ENCODE measurements at places on chromosomes 1 and 21. TPM values are rescaled to one million over a fixed set of nuclear protein-coding genes. Genes with fewer than 3 reads are reported as not detected.

The RGS16 gene
- total RNA-seq: 5.8 TPM

The S100A9 gene
- 19.1 TPM for total RNA-seq

The PFKFB2 gene
- 17.9 TPM for total RNA-seq

The CFHR2 gene
- total RNA-seq: not detected

The LRRC71 gene
- 0.23 TPM for total RNA-seq

The USH2A gene
- total RNA-seq: 0.03 TPM

The AGBL4 gene
- 0.52 TPM for total RNA-seq

The OR2L3 gene
- not detected for total RNA-seq

The INAVA gene
- 152 TPM for total RNA-seq

The CNTN2 gene
- total RNA-seq: 0.78 TPM

- no peak for DNase-seq
Observed at GRCh38 chr1:41957568-41957967, 38.8 kb upstream of the HIVEP3 start.

DNA sequence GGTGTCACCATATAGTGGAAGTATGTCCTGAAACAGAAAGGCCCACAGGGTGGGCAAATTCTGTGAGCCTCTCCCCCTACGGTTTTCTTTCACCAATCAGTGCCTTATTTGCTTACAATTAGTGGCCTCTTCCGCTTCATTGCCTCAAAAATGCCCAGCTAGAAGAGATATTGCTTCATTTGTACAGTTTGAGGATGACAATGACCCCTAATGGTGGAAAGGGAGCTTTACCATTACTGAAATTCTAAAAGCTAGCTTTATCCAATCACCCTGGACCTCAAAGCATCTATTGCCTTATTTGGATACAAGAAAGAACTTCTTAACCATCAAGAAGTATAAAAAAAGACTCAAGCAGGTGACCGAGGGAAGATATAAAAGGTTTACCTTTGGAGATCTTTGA, 49.6 kb downstream of the LRRC71 start:
- DNase-seq: no peak

DNA sequence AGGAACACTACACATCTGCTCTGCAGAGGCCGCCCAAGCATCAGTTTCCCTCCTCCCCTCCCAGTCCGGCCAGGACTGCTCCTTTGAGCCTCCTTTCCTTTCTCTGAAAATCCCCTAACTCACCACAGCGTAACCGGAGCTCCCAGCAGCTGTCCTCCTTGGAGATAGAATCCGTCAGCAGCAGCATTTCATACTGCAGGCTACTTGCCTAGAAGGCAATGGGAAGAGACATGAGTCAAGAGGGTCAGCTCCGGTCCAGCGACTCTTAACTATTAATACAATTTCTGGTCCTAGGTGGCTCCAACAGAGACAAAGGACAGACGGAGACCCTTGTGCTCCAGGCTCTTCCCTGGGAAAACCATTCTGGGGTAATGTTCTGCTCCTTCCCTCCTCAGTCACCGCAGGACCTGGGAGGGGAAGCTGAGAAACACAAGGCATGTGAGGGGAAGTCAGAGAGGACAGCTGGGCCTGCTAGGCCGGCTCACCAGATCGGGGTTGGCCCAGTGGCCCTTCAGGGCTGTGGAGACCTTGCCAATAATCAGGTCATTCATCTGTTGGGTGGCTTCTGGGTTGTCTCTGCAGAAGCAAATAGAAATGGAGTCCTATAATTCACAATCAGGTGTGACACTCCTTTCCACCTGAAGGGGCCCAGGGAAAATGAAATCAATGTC, 99.7 kb downstream of the UBR4 start:
- no peak for DNase-seq

DNA sequence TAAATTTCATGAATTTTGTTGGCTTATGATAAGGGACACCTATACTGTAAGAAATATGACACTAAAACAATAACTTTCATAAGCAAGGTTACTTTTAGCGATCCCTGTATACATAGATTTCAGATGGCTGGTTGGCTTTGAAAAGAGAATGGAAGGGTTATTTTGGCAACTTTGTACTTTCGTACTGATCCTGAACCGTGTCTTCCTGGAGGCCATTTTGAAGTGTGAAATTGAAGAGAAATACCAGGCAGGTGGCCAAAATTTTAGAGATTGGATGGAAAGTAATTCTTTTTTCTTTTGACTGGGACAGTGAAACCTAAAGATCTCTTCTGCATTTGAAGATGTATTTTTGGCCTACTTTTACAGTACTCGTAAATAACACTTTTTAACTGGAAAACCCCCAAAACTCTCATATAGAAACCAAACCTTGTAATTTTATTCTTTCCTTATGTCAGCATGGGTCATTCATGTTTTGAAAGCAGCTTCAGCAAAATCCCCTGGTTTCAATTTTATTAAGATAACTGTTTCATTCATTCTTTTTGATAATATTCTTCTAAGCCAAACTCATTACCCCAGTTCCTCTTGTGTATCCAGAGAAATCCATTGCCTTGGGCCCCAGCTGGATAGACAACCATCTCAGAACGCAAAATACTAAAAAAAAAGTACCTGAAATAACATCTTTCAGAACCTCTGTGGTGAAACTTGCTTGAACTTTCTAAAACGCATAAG, 38.4 kb upstream of the ZNF281 start:
- no peak for DNase-seq

DNA sequence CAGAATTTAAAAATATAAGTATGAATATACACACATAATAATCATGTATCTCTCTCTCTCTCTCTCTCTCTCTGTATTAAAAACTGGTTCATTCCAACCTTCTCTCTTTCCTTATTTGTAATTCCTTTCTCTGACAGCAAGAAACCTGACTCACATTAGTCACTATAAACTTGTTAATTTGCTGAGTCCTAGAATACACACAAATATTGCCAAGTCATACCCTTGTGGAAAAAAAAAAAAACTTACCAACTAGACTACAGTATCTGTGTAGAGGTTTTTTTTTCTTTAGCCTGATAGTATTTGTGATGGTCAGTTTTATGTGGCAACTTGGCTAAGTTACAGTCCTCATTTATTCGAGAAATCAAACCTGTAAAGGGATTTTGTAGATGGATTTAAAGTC, 26.3 kb upstream of the NHLH2 start:
- no peak for DNase-seq

GRCh38 chr1:202023001-202023433, 12.6 kb downstream of the ELF3 start:
- DNase-seq: peak; percentile 90

GRCh38 chr1:238345837-238346236, 455.1 kb upstream of the ZP4 start:
- peak; percentile 79 for DNase-seq

DNA sequence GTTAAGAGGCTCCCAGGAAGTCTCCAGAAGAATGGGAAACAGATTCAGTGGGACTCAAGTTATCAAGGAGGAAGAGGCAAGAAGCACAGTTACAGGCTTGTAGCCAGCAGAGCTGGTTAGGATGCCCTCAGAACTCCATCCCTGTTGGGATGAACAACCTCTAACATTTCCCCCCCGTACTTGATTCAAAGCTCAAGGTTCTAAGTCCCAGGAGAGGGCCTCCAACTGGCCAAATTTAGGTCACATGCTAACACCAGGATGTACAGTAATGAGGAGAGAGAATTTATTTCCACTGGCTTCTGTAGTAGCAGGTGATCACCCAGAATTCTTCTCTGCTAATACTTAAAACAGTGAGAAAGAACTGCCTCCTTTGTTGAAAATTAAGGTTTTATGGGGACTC, 22.3 kb upstream of the HSPA13 start:
- DNase-seq: no peak

- DNase-seq: peak; percentile 57
Observed at GRCh38 chr1:183881387-183882131, 76.6 kb downstream of the RGL1 start.

- DNase-seq: no peak
Observed at GRCh38 chr1:244296447-244296846, 155.3 kb downstream of the ADSS2 start.

GRCh38 chr1:115324649-115325420, 13.2 kb downstream of the NGF start:
- no peak for DNase-seq

DNA sequence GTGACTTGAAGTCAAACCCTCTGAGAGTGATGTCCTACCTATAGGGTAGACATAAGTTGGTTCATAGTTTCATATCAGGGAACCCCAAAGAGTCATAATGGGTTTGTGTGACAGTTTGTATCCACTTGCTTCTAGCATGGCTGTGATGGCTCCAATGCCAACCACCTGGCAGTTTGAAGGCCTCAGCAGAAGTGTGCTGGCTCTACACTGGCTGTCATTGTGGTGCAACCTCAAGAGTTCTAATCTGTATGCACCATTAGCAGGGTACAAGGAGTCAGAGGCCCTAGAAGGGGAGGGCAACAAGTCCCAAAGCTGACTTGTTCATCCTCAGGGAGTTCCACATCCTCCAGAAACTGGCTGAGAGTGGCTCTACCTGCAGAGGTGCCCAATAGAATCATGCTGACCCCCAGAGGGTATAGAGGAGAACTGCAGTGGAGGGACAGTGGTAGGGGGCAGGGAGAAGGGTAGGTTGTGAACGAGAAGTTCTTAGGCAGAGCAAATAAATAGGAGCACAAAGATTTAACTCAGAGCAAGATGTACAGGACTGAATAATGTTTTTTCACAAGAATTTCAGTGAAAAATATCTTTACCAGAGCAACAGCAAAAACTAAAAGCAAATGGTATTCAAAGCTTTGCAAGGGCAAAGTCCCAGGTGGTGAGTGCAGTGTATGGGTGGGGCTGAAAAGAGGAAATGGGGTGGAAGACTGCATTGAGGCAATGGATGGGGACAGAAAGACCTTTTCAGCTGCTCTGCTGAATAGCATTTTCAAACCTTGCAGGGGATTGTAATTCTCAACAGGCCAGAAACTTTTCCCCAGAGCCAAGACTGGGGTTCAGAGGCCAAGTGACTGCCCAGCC, 3.2 kb downstream of the FCRL2 start:
- DNase-seq: no peak

GRCh38 chr1:219340796-219341195, 167.1 kb downstream of the LYPLAL1 start:
- DNase-seq: no peak

Measured in mucosa of gallbladder (tissue), 1 donor.